Activated naive CD4-positive, alpha-beta T cell treated with Interleukin-2 at 50 U/mL for 16 hours (primary cell): ENCODE measurements at places on chromosomes 2 and 18.

GRCh38 chr2:34533585-34534183, 934.6 kb upstream of the FAM98A start:
- no peak for DNase-seq

DNA sequence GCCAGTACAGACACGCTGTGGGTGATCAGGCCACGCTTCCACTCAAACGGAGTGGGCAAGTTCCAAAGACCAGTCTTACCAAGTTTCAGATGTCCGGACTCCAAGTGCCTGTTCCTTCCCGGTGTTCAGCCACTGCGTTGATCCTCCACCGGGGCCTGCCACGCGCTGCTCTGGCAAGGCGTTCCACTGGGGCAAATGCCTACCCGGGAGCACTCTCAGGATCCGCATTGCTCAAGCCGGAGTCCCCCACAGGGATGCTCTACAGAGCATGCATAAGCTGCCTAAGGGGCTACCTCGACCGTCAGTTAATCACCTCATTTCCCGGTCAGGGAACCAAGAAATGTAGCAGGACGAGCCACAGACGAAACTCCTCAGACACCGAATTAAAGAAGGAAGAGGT, 37.0 kb upstream of the CLASP1 start:
- no peak for DNase-seq

DNA sequence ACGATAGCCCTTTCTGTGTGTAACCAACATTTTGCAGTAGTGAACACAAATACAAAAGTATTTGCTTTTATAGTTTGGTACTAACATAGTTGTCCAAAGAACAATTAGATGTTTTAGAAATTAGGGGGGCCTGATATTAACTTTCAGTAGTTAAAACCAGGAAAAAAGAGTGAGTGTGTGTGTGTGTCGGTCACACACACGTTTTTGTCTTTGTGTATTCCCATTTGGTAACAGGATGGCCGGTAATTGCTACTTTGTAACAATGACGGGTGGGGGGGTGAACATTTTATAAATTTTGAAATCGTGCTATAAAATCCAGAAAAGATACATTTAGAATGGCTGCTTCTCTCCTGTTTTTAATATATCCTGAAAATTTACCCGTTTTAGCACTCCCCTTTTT, 1.5 kb downstream of the PPIG start:
- no peak for DNase-seq

- DNase-seq: no peak
These were observed 1.1 kb upstream of the LINC00305 start for GRCh38 chr18:64149916-64150438.

- DNase-seq: no peak
These were observed 549.5 kb upstream of the ID2 start for GRCh38 chr2:8132351-8132831.

- no peak for DNase-seq
These were observed 422.2 kb upstream of the SALL3 start for GRCh38 chr18:78557371-78557770.

GRCh38 chr18:49849331-49850217, 36.2 kb upstream of the ACAA2 start:
- no peak for DNase-seq

DNA sequence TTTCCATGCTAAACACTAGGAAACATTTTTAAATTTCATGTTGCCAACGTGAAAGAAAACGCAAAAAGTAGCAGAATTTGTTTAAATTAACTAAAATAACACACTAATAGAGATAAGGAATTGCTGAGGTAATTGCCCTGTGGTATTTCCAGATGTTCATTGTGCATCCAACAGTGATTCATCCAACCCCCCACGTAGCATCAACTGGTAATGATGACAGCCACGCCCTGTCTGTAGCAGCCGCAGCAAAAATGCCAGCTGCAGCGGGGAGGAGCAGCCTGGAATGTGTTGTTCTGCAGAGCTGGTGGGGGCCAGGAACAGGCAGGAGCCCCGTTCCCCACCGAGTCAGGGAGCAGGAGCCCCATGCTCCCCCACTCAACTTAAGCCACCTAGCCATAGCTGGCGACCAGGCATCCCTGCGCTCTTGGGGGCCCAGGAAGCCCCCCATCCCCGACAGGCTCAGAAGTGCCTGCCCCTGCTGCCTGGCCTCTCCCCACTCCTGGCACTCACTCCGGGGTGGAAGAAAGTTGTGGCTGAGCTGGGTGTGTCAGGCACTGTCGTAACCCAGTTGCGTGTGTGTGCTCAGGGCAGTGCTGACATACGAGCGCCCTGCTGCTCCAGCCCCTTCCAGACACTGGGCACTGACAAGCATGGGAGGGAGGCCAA, 695.1 kb upstream of the ACVR2A start:
- DNase-seq: no peak

DNA sequence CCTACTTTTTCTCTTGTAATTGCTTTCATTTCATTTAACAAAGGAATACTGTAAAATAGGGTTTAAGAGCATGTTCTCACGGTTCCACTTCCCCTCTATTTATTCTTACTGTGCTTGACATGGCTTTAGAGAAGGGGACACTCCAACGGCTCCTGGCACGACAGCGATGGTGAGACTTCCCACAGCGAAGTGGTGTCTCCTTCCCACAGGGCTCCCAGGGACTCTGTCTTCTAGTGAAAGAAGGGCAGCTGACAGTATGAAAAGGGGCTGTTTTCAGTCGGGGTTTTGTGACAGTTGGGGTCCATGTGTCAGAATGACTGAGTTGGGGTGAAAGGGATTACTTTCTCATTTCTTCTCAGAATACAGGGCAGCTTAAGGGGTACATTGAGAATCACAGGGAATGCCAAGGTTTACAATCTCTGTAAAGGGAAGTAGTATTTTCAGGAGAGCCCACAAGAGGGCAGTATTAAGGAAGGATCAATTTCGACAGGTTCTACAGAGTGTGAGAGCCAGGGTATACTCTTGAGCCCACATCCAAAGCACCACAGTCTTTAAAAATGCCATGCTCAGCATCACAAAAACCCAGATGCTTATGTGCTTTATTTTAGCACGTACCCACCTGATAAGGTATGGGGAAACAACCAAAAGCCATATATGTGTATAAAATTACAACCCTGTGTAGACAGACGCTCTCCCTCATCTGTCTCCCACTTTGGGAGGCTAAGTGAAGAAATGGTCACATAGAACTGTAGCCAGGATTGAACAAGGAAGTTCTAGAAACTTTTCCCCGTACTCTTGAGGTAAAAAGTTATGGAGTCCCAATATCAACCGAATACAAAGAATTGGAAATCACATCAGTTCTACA, 31.3 kb upstream of the RAPGEF4 start:
- DNase-seq: no peak

- no peak for DNase-seq
These were observed 113.1 kb downstream of the ALK start for GRCh38 chr2:29808321-29808720.

GRCh38 chr2:209834767-209835166, 63.1 kb downstream of the UNC80 start:
- DNase-seq: no peak

- peak; percentile 92 for DNase-seq
These were observed 90.6 kb upstream of the TAF1B start for GRCh38 chr2:9752441-9753275.

- no peak for DNase-seq
These were observed 270.1 kb downstream of the RDH14 start for GRCh38 chr2:18290386-18290785.

- DNase-seq: no peak
These were observed 10.1 kb upstream of the LRPPRC start for GRCh38 chr2:44005846-44006245.

- DNase-seq: no peak
These were observed 225.0 kb upstream of the RAB6C start for GRCh38 chr2:129754421-129754820.

- no peak for DNase-seq
These were observed 32.5 kb downstream of the BMPR2 start for GRCh38 chr2:202408546-202409140.

DNA sequence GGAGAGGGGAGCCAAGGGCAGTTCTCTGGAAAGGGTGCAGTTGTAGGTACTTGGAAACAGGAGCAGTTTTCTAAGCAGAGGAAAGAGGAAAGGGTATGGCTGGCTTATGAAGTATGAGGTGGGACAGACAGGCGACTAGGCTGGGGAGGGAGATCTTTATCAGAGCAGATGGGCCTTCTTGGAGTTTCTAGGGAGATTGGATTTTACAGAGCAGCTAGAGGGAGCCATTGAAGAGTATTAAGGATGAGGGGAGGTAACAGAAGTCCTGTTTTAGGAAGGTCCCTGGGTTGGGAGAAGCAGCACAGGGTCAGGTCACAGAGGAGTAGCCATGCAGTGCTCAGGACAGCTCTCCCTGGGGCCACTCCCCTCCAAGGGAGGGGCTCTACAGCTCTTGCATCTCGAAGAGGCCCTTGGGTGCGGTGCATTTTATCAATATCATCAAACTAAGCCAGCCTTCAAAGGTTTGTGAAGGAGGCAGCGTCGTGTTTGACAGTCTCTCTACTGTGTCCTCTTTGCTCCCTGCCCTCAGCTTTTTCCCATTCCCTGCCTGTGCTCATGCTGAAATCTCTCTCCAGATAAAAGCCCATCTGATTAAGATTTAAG, 154.3 kb downstream of the SETBP1 start:
- no peak for DNase-seq

GRCh38 chr2:72136933-72137497, 10.6 kb downstream of the CYP26B1 start:
- DNase-seq: no peak

GRCh38 chr2:107776362-107776761, 50.3 kb upstream of the RGPD4 start:
- no peak for DNase-seq

DNA sequence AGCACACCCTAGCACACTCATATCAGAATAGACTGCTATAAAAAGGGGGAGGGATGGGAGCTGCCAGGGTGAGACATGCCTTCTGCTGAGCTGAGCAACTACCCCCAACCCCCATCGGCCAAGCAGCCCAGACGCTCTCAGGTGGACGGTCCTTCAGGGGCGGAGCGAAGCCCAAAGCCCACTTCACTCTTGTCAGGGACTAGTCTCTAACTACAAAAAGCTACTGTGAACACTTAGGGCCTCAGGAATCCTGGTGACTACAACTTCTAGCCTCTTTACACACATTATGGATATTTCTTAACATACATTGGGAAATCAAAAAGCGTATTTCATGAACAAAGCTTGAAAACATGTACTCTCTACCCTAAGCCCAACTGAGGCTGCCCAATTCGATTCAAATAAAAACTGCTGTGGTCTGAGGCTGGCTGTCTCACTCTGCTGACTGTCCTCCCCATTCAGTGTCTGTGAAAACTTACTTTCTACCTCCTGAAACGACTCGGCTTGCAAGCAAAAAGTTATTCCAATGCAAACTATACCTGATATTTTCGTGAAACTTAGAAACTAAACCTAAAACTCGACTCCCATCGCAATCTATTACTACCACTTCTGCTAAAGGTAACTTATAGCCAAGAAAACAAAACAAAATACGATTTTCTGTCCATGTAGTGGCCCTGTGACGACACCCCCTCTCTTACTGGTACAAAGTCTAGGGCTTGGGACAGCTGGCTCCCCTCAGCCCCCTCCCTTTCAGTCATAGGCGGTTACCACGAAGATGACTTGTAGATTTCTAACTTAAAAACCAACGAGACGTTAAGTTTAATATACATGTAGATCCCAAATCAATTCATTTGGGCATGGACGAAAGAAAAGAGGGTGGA, 1.2 kb downstream of the SERTAD2 start:
- DNase-seq: peak; percentile 33

- no peak for DNase-seq
These were observed 5.4 kb upstream of the HPCAL1 start for GRCh38 chr2:10297191-10297830.

- DNase-seq: no peak
These were observed 2.1 kb downstream of the NCKAP1 start for GRCh38 chr2:183035954-183036669.

DNA sequence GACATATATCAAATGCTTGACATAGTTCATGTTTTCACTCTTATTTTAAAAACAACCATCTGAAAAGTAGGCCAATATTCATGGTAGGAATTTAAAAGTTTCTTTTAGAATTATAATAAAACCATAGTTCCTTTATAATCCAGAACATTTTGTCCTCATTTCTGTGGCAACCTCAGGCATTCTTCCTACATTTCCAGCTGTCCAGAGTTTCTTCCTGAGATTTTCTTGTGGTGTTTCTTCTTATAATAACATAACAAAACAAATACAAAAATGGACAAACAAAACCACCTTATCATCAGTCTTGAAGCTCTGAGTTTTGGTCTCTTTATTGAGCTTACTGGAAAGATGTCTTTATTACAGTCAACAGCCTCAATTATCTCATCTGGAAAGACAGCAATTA, 2028.6 kb upstream of the CELF4 start:
- DNase-seq: no peak

GRCh38 chr2:120439637-120440384, 93.9 kb downstream of the INHBB start:
- DNase-seq: no peak

DNA sequence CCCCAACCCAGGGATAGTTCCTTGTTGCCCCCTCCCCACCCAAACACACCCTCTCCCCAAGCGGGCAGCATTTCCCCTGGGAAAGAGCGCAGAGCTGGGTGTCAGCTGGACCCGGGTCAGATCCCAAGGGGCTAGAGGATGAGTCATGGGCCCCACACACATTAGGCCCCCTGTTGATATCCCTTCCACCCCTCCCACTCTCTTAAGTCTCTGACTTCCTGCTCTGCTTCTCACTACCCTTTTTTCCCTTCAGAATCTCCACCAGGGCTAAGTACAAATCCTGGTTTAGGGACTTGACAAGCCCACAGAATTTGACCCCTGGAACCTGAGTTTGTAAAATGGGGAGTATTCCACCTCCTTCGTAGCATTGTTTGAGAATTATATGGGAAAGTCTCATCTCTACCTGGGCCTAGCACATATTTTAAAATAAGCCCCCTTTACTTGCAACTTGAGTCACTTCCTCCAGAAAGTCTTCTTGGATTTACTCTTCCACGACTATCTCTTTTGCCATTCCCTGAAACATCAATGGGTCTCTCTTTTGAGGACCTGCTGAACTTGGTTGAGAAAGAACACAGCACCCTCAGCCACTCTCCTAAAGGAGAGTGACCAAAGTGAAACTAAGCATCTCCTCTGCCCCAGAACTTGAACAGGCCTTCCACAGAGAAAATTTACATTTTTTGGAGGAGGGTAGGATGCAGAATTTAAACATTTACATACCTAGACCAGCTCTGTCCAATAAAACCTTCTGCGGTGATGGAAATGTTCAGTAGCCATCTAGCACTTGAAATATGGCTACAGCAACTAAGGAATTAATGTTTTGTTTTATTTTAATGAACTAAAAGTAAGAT, 4.7 kb downstream of the RTKN start:
- no peak for DNase-seq

- no peak for DNase-seq
These were observed 60.0 kb downstream of the TMEM131 start for GRCh38 chr2:97935719-97936161.

- no peak for DNase-seq
These were observed 608.3 kb downstream of the ERBB4 start for GRCh38 chr2:211930331-211930730.

- no peak for DNase-seq
These were observed 4.3 kb upstream of the ADI1 start for GRCh38 chr2:3523551-3524041.

GRCh38 chr18:37720663-37721062, 155.1 kb upstream of the CELF4 start:
- DNase-seq: no peak
